ENCODE measurements at places on chromosomes 4 and X.

DNA sequence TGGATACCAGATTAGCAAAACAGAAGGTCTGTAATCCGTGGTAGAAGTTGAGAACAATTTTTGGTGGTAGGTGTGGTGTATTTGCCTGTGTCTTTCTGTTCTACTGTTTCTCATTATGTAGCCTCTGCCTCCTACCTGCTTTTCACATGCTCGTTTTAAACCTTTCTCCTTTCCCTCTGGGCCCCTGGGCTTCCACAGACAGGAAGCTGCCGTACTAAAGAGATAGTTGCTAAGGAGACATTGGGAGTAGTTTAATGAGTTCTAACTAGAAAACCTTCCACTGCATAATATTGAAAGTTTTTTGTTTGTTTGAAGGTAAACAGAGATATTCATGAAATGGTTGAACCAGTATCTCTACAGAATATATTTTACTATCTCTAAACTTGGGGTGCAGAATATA lies 107.8 kb downstream of the STOX2 start:
- DNase-seq = no peak

GRCh38 chr4:158827543-158827981 lies 58.7 kb downstream of the FNIP2 start:
- no peak for DNase-seq

DNA sequence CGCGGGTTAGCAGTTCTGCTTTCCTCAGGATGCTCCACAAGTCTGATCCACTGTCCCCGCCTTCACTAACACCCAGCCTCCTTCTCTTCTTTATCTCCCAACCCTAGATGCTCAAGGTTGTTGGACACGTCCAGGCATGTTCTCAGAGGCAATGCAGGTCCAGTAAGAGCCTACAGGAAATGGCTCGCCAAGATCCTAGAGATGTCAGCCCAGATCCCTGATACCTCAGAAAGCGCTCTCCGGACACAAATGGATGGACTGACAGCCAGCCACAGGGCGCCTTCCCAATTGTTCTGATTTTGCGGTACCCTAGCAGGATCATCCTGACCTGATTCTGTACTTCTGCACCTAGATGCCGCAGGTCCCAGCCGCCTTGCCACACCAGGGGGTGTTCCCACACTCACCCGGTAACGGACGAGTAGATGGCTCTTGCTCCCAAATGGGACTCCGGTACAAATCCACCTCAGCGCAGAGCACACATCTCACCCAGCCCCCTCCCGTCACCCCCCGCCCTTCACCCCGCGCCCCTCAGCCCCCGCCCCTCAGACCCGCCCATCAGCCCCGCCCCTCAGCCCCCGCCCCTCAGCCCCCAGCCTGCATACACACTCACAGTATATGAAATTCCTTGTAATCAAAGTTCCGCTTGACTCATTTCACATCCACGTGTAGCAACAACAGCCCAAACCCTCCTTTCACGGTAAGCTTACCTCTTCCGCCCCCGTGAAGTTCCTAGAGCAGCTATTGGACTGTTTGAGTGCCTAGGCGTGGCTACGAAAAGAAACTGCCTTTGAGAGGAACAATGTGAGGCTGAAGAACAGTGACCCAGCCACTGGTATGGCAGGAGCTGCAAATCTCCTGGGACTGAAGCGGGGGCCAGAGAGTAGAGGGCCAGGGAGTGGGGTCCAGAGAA lies at the start of gene EDA2R:
EDA2R (minus strand) TSS at position 488 of the 910 bp plus-strand sequence. CDS start 23,058 bp downstream, outside the sequence.
- no peak for DNase-seq

DNA sequence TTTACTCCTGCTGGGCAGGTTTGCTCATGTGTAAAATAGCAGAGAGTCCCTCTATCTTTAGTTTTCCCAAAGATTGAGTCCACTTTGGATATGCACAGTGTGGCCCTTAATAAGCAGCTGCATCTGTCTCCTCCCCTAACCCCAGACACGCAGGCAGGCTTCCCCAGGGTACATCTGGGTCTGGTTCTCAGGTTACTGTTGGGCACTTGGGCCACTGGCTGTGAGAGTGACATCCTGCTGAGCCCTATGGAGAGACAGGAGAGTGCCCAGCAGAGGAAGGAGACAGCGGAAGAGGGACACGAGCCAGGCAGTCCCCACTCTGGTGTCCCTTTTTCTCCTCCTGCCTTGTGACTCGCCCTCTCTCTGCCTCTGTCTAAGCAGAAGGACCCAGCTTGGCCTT lies 16.0 kb downstream of the XK start:
- DNase-seq = no peak

- DNase-seq = no peak
Observed at GRCh38 chr4:47718696-47719095, 119.2 kb downstream of the CORIN start.

GRCh38 chrX:103149652-103150051 lies 56.7 kb upstream of the NXF3 start:
- DNase-seq = no peak

GRCh38 chr4:119628281-119629141 lies at the start of gene PDE5A:
PDE5A (minus strand) TSS chr4:119628804; CDS start chr4:119628671, 133 bp downstream.
- peak; percentile 59 for DNase-seq

DNA sequence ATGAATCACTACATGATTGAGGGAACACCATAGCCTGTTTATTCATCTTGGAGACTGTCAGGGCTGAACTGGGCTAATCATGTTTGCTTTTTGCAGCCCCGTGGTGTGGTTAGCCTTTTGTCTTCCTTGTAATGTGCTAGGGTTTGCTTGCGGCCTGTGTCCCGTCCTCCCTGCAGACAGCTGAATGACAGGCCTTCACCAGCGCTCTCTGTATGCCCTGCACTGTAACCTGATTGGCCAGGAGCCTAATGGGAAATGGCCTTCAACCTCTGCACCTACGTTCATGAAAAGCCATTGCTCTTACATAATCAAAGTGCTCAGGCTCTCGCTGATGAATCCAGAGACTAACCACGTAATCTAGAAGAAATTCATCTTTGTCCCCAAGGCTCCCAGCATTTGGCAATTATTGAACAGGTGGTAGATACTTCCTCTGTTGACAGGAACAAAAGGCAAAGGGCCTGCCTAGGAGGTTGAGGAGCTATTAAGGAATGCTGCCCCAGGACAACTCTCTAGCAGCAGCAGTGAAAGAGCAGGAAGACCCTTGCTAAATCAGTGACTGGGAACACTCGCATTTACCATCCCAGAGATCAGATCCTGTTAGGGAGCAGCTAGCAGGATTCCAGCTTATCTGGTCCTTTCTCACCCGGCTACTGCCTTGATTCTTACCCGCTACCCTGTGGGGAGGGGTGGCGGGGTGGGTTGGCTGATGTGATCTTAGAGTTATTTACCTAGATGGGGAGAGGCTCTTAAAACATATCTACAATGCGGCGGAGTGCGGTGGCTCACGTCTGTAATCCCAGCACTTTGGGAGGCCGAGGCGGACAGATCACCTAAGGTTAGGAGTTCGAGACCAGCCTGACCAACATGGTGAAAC lies 42.3 kb upstream of the FAT1 start:
- DNase-seq = no peak

GRCh38 chr4:54661686-54662085 lies 3.9 kb downstream of the KIT start:
- DNase-seq = no peak

- no peak for DNase-seq
Observed at GRCh38 chr4:14943749-14944148, 58.5 kb upstream of the CPEB2 start.

DNA sequence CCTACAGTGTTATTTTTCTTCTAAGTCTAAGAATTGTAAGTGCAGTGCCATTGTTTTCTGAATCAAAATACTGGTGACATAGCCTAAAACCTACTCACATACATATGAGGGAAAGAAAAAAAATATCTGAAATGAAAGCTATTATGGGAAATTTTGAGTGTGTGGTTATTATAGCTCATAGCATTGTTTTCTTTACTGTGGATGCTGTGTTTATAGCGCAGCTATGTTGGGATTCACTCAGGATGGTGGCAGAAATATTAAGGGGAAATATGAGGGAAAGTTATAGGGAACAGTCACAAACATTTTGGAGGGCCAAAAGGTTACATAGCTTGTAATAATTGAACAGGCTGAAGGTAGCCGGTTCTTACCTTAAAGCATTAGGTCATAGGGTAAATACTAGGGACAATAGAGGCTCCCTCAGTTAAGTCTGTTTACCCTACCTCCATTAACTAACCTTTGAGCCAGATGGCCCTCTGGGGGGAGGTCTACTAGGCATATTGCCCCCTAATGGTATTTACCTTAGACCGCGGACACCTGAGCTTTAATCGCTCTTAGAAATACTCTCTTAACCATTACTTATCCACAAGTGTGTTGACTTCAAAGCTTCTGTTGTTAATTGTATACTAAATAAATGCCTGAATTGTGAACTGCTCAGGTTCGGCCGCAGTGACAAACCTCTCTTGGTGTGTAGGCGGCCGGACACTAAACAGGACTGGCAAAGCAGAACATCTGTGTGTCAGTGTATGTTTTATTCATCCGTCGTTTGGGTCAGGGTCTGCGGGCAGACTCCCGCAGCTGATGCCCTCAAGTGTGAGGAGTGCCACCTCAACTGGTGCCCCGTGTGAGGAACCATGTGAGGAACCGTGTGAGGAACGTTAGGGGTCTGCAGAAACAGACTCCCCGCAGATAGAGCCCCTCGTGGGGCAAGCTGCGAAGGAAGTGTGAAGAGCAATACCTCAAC lies 21.3 kb upstream of the SULT1B1 start:
- no peak for DNase-seq

DNA sequence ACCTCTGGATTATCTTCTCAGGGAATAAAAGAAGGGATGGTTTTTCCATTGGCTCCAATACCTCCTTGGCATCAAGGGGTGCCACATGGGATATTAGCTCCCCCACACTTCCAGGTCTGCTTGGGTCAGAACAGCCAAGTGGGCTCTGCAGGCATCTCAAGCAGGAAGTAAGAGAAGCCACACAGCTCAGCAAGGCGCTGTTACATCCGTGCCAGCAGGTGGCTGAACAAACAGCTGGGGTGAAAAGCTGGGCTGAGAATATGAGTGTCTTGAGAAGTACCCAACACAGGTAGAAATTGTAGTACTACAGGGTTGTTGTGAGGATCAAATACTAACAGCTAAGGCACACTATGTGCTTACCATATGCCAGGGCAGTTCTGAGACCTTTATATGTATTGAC lies 76.7 kb upstream of the TMEM150C start:
- DNase-seq = peak; percentile 6

DNA sequence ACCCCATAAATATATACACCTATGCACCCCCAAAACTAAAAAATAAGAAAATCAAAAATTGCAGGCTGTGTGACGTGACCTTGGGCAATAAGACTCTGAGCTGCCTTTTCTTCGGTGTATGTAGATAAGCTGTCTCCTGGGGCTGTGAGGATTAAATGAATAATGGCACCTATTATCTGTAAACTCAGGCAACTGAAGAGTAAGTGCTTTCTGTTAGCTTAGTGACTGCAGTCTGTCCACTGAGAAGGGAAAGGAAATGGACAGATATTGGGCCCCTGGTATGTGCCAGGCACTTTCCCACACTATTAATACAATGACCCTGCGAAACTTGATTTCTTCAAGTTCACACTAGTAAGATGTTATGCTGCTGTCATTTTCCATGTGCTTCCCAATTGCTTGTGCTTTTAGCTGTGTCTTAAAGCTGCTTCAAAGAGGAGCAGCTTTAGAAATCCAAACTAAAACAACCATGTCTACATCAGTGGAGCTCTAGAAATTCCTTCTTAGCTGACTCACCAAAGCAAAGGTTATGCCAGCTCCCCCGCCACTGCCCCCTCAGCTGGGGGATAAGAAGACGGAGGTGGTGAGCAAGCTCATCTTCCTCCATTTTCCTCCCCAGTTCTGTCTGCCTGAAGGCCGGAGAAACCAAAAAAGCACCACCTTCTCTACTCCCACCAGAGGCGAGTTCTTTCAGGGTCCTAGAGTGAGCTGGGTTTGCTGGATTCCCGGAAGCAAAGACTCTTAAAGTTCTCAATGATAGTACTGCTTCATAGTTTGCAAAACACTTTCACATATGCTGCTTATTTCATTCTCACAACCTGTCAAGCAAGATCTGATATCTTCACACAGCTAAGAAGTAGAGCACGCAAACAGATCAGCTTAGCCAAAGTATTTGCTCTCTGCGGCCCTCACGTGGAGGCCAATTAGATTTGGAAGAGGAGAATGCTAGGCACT lies 8.8 kb upstream of the DGAT2L6 start:
- no peak for DNase-seq

GRCh38 chr4:48369248-48369647 lies 27.9 kb downstream of the SLAIN2 start:
- DNase-seq = no peak

DNA sequence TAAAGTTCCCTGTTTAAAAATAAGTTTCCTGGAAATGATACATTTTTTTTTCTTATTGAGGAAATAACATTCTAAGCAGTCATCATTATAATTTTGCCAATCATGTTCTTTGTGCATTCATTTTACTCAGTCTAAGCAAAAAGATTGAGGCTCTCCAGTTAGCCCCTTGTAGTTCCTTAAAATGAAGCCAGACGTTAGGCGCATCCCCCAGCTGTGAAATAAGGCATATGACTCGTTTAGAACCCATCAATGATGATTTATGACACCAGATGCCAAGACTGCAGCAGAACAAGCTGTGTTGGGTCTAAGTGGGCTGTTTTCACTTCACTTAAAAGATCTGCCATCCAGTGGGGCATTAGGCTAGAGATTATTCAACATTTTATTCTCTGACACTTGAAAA lies 17.0 kb downstream of the PDGFC start:
- no peak for DNase-seq

GRCh38 chr4:10192331-10192730 lies 75.7 kb upstream of the WDR1 start:
- no peak for DNase-seq

All from CD4-positive, CD25-positive, alpha-beta regulatory T cell (primary cell).